Mesendoderm (in vitro differentiated cells): ENCODE measurements at places on chromosomes 5 and 9.

- DNase-seq, result no peak
Observed at GRCh38 chr9:96615411-96615810, 4.2 kb downstream of the CDC14B start.

GRCh38 chr9:134521817-134522501, 119.6 kb upstream of the COL5A1 start:
- DNase-seq, result peak; percentile 22

DNA sequence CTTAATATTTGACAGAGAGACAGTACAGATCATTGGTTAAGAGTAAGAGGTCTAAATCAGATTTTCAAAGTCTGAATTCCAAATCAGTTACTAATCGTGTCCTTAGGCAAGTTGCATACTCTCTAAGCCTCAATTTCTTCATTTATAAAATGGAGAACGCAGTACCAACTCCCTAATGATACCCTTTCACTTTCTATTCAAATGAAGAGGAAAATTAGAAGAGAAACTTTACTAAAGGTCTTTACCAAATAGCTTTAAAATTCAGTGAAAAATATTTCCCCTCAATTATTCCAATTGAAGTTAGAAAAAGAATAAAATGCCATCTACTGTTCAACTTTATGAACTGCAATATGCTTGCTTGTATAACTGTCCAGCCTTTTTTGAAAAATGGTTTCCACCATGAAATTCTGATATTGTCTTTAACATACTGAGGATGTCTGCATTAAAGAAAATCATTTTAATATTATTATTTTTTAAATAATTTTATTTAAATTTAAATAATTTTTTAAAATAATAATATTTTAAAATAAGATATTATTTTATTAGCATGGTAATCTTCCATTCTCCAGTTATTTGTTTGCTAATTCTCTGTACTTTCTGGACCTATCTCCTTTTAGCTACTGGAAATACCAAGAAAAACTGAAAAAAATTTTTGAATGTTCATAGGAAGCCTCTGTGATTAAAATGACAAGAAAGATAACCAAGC, 36.0 kb downstream of the POC5 start:
- DNase-seq, result peak; percentile 30

DNA sequence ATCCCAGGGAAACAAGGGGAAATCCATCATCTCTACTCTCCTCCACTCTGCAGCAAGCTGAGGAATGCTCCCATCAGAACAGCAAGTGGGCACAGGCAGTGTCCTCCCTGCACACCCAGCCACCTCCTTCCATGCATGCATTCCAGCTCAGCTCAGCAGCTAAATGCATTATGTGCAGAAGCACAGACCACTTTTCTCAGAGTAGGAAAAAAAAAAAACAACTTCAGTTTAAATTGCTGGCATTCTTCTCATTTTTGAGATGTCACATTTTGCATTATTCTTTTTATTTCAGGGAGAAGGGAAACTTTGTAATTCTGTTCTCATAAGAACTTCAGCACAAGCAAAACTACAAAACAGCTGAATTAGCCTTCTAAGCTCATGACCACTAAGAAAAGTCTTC, 312.2 kb downstream of the SEMA5A start:
- DNase-seq, result peak; percentile 32

- peak; percentile 81 for DNase-seq
Observed at GRCh38 chr5:7078901-7079300, 317.0 kb upstream of the ADCY2 start.

- no peak for DNase-seq
Observed at GRCh38 chr5:86885489-86886230, 267.9 kb downstream of the COX7C start.

- DNase-seq, result no peak
Observed at GRCh38 chr9:78150312-78150982, 85.4 kb upstream of the CEP78 start.

DNA sequence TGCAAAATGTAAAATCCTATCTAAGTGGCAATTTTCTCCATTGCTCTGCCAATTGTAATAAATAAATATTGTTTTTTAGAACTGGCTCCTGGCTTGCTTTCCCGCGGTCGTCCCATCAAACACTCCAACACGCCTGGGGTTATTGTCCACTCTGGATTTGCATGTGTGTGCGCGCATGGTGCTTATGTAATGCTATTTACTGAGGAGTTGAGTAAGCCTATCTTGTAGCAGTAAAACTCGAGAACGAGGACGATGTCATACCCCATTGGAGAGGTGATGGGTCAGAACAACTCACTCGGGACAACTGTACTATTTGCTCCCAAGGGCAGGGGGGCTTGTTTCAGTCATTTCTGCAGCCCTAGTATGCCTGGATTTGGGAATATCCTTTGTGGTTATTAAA, 220.9 kb downstream of the PAX5 start:
- DNase-seq, result no peak

DNA sequence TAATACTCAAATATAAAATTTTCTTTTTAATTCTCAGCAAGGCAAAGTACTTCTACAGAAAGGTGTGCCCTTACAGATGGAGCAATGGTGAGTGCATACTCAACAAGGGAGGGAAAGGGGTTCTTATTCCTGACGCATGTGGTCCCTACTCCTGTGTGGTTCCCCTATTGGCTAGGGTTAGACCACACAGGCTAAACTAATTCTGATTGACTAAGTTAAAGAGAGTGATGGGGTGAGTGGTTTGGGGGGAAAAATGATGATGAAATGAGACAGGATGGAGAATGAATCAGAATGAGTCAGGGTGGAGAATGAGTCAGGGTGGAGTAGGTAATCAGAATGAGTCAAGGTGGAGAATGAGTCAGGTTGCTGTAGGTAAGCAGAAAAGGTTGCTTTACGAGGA, 22.9 kb upstream of the HMGCS1 start:
- DNase-seq, result no peak

GRCh38 chr9:133835262-133835901, 97.2 kb upstream of the SARDH start:
- DNase-seq, result peak; percentile 69

- no peak for DNase-seq
Observed at GRCh38 chr9:97319395-97319794, 11.9 kb downstream of the CCDC180 start.

GRCh38 chr5:145637396-145637795, 197.7 kb downstream of the PRELID2 start:
- DNase-seq, result no peak

GRCh38 chr5:31289429-31289828, 95.9 kb downstream of the CDH6 start:
- no peak for DNase-seq

DNA sequence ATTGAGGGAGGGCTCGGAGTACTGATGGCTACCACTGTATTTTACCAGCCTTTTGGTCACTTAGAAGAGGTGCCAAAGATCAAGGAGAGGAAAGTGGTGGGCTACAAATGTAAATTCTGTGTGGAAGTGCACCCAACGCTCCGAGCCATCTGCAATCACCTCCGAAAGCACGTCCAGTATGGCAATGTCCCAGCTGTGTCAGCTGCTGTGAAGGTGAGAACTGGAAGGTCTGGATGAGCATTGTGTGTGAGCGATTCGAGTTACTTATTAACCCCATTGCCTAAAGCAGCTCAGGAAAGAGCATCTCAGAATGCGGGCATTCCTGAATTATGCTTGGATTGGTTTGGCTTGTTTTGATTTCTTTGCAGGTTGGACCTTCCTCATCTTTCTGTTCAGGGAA, 67.5 kb downstream of the ZNF462 start:
- no peak for DNase-seq

- DNase-seq, result no peak
Observed at GRCh38 chr9:82436475-82436874, 447.9 kb downstream of the SPATA31D1 start.

DNA sequence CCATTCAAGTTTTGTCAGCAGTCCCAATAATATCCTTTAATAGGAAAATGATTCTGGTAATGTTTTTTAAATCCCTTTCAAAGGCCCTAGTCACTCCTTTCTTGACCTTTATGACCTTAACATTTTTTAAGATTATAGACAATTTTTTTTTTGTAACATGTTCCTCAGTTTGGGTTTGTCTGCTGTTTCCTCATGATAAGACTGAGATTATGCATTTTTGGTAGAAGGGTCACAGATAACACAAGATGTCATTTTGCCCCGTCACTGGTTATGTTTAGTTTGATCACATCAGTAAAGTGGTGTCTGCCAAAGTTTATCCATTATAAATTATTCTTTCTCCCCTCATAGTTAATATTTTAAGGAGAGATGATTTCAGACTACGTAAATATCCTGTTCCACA, 16.0 kb upstream of the PTPDC1 start:
- DNase-seq, result no peak

DNA sequence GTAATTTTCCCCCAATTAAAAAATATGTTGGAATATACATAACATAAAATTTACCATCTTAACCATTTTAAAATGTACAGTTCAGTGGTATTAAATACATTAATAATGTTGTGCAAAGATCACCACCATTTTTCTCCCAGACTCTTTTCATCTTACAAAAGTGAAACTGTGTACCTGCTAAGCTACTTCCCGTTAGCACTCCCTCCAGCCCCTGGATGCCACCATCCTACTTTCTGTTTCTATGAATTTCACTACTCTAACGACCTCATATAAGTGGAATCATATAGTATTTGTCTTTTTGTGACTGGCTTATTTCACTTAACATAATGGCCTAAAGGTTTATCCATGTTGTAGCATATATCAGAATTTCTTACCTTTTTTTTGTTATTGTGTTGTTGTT, 112.9 kb downstream of the HSPA4 start:
- no peak for DNase-seq

- no peak for DNase-seq
Observed at GRCh38 chr9:109990541-109990940, 210.5 kb downstream of the PALM2AKAP2 start.

GRCh38 chr9:36187414-36187813, 3.3 kb upstream of the CLTA start:
- peak; percentile 91 for DNase-seq

DNA sequence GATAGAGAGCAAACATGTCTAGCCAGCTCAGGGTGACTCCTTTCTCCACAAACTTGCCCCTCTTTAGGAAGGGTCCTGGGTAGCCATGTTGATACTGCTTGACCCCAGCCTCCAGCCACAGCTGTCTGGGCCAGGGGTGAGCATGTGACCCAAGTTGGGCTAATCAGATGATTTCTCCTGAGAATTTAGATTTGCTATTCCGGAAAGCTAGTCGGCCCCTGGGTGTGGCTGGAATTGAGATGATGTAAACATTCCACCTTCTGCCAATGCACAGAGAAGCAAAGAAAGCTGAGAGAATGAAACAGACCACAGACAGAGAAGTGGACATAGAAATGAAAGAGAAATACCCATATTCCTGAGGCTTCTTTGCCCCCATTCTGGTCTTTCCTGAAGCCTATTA, 17.8 kb upstream of the B4GALT1 start:
- no peak for DNase-seq

GRCh38 chr5:24163091-24163490, 481.7 kb downstream of the CDH10 start:
- DNase-seq, result no peak

DNA sequence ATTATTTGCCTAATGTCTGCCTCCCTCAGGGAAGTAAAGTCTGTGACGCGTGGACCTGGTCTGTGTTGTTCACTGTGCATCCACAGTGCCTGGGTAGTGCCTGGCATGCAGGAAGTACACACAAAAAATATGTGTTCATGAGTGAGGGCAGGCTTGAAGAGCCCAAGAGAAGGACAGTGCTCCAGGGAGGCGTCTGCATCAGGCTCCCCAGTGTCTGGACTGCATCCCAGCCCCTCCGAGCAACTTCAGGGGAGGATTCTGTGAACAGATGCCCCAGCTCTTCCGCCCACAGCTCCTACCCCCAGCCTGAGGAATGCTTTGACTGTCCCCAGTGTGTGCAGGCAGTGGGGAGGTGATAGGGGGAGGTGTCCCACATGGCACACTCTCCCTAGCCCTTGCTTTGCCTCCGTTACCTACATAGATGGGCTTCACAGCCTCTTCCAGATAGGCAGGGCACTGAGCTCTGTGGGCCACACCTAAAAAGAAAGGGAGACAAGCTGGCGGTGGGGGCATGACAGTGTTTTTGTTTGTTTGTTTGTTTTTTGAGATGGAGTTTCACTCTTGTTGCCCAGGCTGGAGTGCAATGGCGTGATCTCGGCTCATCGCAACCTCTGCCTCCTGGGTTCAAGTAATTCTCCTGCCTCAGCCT, 25.4 kb downstream of the IRF1 start:
- DNase-seq, result peak; percentile 46

DNA sequence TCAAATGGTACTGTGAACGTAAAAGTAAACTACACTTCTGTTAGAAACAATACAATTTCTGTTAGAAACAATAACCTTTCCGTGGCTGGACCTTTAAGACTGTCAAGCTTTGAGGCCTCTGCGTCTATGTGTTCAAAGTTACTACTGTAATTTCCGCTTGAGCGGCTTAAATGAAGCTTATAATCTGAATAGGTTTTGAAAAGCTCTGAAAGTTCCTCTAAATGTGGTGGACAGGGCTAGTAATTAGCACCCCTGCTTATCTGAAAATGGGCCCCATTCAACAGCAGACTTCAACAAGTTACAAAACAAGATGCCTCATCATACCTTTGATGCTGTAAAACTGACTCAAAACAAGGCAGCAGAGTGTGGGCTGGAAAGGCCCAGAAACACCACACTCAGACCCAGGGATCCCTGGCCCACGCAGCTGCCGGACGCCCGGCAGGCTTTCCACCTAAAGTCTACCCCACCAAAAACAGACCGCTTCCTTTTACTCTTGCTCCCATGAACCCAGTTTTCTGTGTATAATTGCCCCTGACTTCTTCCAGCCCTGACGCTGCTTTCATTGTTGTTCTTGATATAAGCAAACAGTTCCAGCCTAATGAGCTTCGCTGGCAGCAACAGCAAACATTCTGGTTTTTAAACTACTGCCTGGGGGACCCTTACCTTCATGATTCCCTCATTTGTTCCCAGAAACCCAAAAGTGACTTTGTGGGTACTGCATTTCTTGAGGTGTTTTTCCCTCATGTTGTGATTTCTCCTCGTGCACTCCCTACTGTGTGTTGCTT, 66.7 kb downstream of the TLE1 start:
- DNase-seq, result no peak

- no peak for DNase-seq
Observed at GRCh38 chr5:8953016-8953415, 592.9 kb downstream of the SEMA5A start.

DNA sequence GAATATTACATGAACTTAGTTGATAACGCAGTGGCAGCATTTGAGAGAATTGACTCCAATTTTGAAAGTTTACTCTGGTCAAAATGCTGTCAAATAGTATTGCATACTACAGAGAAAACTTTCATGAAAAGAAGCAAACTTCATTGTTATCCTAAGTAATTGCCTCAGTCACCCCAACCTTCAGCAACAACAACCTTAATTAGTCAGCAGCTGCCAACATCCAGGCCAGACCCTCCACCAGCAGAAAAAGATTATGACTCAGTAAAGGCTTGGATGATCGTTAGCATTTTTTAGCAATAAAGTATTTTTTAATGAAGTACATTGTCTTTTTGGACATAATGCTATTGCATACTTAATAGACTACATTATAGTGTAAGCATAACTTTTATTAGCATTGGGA, 40.8 kb upstream of the SPDL1 start:
- no peak for DNase-seq

- peak; percentile 95 for DNase-seq
Observed at GRCh38 chr5:16178745-16179372, 732 bp downstream of the MARCHF11 start.

- DNase-seq, result no peak
Observed at GRCh38 chr9:79383096-79383495, 188.7 kb upstream of the TLE4 start.

GRCh38 chr5:139635606-139636206, 12.4 kb upstream of the CXXC5 start:
- peak; percentile 81 for DNase-seq
